ENCODE measurements at places on chromosomes 7 and 10.
A peak's percentile ranks its signal among the peaks of the same experiment; 100 is the strongest.

- no peak for DNase-seq
Observed at GRCh38 chr7:156155988-156156733, 343.9 kb upstream of the SHH start.

DNA sequence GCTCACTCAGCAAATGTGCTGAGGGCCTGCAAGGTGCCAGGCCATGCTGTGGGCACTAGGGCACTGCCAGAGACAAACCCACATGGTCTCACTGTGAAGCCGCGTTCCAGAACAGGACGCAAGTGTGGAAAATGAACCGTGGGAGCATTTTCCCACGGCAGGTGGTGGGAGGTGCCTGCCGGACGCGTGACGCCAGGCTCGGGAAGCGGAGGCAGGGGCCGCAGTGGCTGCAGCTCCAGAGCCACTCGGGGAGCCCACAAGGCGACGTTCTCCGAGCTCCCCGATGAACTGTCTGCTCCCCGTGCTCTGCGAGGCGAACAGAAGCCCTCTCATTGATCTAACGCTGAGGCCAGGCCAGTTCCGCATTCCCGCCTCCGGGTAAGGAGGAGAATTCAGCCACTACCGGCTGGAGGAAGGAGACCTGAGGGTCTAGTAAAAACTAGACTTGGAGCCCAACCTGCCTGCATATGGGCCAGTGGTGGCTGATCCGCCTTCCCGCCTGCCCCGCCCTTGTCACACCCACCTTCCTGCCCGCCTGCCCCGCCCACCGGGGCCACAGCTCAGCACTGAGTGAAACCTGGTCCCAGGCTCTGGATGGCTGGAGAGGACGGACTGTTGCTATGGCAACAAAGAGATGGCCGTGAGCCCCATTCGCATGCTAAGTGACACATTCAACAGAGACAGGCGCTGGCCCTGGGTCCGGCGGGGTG, 13.1 kb downstream of the ADGRA1 start:
- DNase-seq = no peak

DNA sequence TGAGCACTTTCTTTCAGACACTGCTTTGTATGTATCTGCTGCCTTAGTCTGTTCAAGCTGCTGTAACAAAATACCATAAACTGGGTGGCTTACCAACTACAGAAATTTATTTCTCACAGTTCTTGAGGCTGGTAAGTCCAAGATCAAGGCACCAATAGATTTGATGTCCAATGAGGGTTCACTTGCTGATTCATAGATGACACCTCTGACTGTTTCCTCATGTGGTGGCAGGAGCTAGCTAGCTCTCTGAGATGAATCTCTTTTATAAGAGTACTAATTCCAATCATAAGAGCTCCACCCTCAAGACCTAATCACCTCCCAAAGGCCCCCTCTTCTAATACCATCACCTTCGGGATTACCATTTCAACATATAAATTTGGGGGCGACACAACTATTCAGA, 76.6 kb upstream of the ADO start:
- DNase-seq = no peak

GRCh38 chr10:63069318-63069717, 63.8 kb upstream of the NRBF2 start:
- DNase-seq = no peak

DNA sequence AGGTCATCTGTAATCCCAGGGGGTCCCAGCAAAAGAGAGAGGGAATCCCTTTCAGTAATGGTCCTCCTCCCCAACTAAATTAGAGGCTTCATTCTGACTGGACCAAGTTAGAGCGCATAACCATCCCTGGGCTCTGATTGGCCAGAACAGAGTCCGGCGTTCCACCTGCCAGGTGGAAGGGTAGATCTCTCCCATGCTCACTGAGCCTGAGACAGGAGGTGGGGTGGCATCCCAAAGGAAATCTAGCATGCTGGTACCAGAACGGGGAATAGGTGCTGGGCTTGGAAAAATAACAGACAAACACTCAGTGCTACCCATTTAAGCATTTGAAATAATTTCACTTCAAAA, 21.0 kb upstream of the TSPAN33 start:
- no peak for DNase-seq

- no peak for DNase-seq
Observed at GRCh38 chr10:99236627-99237309, 1.1 kb upstream of the HPSE2 start.

DNA sequence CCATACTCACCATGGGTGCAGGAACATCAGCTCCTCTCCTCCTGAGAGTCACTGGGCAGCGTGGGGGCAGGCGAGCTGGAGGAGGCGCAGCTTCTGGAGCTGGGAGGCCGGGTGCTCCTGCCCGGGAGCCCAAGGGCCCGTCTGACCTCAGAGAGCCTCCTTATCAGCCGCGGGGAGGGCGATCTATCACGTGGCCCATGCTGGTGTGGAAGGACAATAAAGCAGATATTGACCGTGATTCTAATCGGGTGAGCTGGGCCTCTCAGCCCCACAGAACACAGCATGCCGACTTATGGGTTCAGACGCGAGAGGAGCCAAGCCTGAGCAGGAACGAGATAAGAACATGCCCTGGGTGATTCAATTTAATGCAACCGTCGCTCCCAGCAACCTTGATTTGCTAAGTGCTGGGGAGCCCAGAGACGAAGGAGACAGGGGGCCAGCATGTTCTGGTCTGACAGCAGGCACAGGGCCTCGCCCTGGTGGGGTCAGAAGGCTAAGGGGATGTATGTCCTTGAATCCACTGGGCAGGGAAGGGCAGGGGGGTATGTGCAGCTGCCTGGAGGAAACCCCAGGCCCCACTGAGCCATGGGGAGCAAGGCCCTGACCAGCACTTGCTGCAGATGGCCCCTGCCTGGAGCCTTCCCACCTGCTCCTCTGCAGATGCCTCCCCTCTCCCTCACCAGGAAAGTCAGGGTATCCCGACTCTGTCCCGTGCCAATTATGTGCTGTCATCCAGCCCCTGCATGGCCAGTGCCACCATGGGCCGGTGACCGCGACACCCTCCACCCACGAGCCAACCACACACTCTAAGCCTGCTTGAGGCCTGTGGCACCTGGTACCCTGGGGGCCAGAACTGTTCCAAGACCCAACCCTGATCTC, 95.3 kb upstream of the RET start:
- no peak for DNase-seq

DNA sequence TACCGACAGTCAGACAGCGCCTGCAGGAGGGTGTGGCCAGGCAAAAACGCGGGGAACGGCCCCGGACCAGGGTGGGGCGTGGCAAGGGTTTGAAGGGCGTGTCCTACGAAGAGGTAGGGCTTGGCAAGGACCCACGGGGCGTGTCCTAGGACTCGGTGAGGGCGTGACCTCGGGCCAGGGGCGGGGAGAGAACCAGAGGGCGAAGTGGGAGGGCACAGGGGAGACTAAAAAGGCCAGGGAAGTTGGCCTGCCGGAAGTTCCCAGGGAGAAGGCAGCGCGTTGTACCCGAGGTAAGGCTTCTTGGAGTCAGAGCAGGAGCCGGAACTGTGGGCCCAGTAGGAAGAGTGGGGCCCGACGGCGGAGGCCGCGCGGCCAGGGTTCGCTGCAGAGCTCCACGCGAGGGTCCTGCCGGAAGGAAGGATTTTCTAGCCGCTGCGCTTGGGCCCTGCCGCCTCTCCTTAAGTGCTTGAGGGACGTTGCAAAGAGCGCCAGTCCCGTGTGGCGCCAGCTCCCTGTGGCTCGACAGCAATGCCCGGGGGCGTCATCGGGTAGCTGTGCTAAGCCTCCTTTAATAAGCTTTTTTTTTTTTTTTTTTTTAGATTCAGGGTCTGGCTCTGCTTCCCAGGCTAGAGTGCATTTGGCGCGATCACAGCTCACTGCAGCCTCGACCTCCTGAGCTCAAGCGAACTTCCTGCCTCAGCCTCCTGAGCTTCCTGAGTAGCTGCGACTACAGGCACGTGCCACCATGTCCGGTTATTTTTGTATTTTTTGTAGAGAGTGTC, at the start of gene PTER:
TSS of gene PTER (plus strand) at position 253 of the 782 bp plus-strand sequence. CDS start 47,375 bp downstream, outside the sequence.
- DNase-seq = peak; percentile 93

DNA sequence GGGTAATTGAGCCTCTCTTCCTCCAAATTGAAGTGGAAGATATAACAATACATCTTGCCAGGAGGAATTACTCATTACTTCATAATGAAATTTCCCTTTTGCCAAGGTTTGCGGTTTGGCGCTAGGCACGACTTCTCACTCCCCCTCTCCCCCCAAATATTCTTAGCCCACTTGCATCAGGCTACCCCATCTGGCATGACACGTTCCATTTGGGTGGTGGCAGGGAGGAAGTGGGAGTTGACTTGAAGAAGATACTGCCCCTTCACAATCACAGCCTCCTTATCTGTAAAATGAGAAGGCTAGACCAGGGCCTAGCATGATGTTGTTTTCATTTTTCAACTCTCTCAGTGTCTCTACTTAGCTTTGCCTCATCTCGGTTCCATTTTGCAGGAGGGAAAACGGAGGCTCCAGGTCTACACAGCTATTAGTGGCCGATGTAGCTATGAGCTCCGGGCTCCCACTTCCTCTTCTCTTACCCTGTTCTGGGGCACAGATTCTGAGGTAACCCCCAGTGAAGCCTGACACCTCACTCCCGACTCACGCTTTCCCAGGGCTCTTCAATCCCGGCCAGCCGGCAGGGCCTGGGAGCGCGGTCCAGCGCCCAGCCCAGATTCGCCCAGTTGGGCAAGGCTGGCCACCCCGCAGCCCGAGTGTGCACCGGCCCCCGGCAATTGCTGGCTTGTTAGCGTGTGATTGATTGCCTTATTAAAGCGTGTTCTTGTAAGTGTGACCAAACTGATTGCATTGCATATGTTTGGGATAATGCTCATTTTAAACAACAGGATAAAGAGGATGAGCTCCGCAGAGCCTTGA, 6.5 kb downstream of the EVX1 start:
- no peak for DNase-seq

All from stimulated activated CD8-positive, alpha-beta memory T cell treated with anti-CD3 and anti-CD28 coated beads, Interleukin-15, amount 100 ng/mL, for 4 hours (primary cell).